Activated CD8-positive, alpha-beta memory T cell treated with anti-CD3 and anti-CD28 coated beads, Interleukin-2, amount 50 U/mL, for 4 hours (primary cell): ENCODE measurements at places on chromosomes 4 and X.

DNA sequence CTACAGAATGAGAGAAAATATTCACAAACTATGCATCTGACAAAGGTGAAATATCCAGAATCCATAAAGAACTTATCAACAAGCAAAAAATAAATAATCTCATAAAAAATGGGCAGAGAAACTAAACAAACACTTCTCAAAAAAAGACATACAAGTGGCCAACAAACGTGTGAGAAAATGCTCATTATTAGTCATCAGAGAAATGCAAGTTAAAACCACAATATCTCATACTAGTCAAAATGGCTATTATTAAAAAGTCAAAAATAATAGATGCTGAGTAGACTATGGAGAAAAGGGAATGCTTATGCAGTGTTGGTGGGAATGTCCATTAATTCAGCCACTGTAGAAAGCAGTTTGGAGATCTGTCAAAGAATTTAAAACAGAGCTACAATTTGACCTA is 533.3 kb downstream of the TMA16 start:
- DNase-seq: no peak

DNA sequence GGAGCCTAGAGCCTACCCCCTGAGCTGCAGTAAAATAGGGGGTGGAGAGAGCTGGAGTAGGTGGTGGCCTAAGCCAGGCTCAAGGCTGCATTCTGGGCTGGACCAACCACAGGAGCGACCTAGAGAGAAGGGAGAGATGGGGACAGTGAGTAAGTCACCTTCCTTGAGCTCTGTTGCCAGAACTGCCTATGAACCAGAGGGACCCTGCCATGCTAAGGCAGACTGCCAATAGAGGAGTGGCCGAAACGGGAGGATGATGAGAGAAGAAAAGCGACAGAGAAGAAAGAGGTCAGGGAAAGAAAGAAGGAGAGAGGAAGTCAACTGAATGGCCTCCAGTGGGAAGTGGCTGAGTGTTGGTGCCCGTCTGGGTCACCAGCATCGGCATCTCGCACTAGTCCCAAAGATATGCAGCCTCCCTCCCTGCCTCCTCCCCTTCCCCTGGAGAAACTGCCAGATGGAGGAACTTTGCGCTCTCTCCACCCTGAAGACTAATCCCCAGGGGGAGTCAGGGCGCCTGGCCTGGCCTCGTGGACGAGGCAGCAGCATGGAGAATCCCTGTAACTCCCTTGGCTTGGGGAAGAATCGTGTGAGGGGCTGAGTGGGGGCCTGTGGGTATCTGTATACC is 28.8 kb downstream of the ELF4 start:
- DNase-seq: no peak

- DNase-seq: no peak
Measured at GRCh38 chr4:114653675-114654074, 55.1 kb downstream of the UGT8 start.

- peak; percentile 47 for DNase-seq
Measured at GRCh38 chr4:78644744-78645330, 93.3 kb downstream of the ANXA3 start.

GRCh38 chr4:74038086-74038424 is 434 bp downstream of the CXCL3 start:
- no peak for DNase-seq

- no peak for DNase-seq
Measured at GRCh38 chrX:109880629-109881028, 122.3 kb upstream of the TMEM164 start.

GRCh38 chr4:81922313-81922712 is 450.6 kb upstream of the RASGEF1B start:
- DNase-seq: no peak

GRCh38 chrX:74423289-74423998 is 2.2 kb downstream of the SLC16A2 start:
- no peak for DNase-seq

DNA sequence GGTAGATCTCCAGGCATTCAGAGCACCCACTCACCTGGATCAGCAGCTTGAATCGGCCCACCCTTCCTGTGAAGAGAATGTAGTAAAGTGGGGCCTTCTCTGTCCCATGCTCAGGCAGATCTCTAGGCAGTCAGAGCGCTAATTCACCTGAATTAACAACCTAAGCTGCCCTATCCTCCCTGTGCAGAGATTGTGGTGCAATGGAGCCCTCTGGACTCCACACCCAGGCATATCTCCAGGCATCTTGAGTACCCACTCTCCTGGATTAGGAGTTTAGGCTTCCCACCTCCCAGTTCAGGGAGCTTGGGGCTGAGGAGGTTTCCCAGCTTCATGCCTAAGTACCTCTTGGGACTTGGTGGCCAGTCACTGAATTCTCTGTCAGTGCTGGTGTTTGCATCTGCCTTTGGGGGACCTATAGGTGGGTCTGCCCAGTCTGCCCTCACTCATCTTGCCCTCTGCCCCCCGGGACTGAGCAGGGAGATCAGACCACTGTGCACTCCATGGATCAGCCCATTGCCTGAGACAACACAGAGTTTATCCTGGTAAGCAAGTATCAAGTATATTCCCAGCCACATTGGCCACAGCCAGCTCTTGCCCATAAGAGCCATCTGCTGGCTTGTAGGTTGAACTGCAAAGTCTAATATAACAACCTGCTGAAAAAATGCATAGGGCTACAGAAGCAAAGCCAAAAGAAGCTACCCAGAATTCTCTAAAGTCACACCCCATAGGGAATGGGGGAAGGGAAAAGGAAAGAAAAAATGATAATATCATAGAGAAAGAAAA is 372.9 kb downstream of the KLHL13 start:
- no peak for DNase-seq

DNA sequence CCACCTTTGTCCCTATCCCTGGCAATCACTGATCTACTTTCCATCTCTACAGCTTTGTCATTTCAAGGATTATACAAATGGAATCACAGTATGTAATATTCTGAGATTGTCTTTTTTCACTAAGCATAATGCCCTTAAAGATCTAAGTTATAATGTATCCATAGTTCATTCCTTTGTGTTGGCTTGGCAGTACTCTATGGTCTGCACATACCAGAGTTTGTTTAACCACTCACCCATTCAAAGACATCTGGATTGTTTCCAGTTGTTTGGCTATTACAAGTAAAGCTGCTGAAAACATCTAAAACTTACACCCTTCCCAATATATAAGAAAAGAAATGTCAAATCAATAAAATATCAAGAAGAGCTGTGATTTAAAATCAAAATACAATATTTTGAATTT is 26.0 kb upstream of the AWAT1 start:
- no peak for DNase-seq

DNA sequence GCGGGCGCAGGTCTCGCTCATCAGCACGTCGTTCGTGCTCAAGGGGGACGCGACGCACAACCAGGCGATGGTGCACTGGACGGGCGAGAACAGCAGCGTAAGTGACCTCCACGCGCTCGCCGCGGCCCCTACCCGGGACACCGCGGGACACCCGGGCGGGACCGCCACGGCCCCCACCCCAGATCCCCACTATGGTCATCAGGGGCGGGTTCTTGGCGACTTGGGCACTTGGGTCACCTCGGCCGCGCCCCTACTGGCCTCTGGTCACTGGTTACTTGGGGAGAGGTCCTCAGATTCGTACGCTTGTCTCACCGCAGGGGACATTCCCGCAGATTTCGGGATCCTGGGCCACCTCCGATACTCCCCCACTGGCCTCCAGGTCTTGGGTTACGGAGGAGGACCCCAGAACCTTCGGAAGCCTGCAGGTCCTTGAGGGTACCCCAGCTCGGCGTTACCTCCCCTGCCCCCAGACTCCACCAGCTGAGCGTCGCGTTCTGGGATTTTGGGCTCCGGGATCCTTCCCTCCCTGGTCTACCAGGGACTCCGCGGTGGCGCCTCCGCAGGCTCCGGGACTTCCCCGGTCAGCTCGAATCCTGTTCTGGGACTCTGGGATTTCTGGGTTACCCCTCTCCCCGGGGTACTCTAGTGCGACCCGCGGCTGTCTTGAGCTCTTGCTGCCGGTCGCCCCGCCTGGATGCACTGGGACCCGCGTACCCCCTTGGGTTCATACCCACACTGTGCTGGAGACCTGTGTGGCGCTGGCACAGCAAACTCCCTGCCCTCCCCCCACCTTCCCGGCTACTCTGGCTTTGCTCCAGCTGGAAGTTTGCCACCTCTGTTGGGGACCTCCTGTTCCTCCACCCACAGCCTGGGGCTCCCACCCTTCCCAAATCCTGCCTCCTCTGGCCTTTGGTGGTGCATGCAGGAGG is 956 bp downstream of the SORCS2 start:
- DNase-seq: no peak

DNA sequence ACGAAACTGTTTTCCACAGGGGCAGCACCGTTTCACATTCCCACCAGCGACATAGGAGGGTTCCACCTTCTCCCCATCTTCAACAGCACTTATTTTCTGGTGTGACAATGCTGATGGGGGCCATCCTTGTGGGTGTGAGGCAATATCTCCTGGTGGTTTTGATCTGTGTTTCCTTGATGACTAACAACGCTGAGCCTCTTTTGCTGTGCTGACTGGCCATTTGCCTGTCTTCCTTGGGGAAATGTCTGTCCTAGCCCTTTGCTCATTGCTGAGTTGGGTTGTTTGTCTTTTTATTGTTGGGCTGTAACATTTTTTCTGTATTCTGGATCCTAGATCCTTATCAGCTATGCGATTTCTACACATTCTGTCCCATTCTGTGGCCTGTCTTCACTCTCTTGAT is 33.7 kb downstream of the ATP2B3 start:
- no peak for DNase-seq

GRCh38 chr4:41887821-41888686 is 47.2 kb upstream of the TMEM33 start:
- peak; percentile 32 for DNase-seq

- no peak for DNase-seq
Measured at GRCh38 chr4:36394352-36394903, 113.0 kb downstream of the DTHD1 start.

- no peak for DNase-seq
Measured at GRCh38 chr4:13918991-13919441, 291.5 kb upstream of the BOD1L1 start.

- DNase-seq: no peak
Measured at GRCh38 chr4:128454881-128455280, 167.3 kb upstream of the PGRMC2 start.

- no peak for DNase-seq
Measured at GRCh38 chr4:3481113-3481531, 18.0 kb downstream of the DOK7 start.

GRCh38 chr4:105622269-105622668 is 69.8 kb downstream of the ARHGEF38 start:
- DNase-seq: no peak

- DNase-seq: no peak
Measured at GRCh38 chr4:172188248-172188988, 375.2 kb downstream of the GALNTL6 start.

DNA sequence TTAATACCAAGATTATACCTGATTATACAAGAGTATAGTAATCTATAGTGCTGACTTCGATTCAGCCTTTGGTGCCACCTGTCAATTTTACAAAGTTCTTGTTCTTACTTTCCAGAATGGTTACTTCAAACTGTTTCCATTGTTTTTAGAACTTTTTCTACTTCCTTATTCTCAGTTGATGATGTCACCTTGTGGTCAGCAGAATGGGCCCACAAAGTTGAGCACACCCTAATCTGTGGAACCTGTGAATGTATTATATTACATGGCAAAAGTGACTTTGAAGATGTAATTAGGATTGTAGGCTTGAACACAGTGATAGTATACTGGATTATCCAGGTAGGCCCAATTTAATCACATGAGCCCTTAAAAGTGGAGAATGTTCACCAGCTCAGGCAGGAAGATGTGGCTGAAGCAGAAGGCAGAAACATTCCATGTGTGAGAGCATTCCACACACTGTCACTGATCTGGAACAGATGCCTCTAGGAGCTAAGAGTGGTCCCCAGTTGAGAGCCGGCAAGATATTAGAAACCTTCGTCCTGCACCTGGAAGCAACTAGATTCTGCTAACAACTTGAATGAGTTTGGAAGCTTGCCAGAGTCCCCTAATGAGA is 6.3 kb upstream of the SGMS2 start:
- no peak for DNase-seq

DNA sequence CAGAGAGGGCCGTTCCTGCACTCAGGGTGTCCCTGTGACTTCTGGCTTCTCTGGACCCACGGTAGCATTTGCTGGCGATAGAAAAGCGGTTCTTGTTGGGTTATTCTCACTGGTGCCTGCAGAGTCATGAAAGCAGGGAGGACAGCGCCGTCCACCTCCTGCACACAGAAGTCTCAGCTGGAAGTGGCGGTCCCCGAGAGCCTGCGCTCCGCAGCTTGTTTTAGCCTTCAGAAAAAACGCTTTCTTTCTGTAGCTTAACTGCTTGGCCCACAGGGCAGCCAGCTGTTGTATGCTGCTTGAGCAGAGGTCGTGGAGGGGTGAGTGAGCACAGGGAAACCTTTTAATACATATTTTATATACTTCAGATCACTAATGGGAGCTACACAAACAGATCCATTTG is 400.7 kb upstream of the FAT1 start:
- DNase-seq: no peak

DNA sequence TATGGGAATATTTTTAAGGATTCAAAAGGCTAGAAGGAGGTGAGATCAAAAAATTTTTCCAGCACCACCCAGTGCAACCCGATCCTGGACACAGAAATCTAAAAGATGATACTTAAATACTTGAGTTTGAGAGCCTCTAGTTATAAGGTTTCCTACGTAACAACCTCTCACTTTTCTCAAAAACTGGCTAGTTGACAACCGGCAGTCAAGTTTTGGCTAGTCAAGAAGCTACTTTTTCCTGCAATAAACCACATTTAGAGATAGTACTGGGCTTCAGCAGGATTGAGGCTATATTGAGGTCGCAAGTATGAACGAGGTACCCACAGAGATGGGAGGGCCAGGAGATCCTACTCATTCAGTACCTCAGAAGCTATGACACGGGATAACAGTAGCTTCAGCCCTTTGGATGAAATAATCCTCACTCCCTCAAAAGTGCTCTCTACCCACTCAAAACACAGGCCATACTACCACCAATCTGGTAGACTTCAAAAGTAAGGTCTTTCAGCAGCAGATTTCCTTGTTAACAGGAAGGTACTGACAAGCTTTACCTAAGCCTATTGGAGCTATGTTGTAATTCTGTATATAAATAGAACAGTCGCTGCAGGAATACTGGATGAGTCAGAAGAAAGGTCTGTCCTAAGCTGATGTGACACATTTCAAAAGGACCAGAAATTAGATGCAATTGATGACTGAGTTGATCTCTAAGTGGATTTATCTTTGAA is 1.5 kb upstream of the TSPAN5 start:
- DNase-seq: no peak

- DNase-seq: no peak
Measured at GRCh38 chr4:100391086-100391485, 126.7 kb downstream of the EMCN start.
